Activated CD8-positive, alpha-beta memory T cell treated with anti-CD3 and anti-CD28 coated beads for 4 hours (primary cell): ENCODE measurements at places on chromosomes 12 and 14.
A peak's percentile ranks its signal among the peaks of the same experiment; 100 is the strongest.

- no peak for DNase-seq
These were observed 188.2 kb downstream of the CACNA1C start for GRCh38 chr12:2240984-2241383.

GRCh38 chr14:63543826-63544406 is 739 bp upstream of the PPP2R5E start:
- DNase-seq = no peak

GRCh38 chr12:89098441-89099112 is 253.7 kb downstream of the DUSP6 start:
- no peak for DNase-seq

DNA sequence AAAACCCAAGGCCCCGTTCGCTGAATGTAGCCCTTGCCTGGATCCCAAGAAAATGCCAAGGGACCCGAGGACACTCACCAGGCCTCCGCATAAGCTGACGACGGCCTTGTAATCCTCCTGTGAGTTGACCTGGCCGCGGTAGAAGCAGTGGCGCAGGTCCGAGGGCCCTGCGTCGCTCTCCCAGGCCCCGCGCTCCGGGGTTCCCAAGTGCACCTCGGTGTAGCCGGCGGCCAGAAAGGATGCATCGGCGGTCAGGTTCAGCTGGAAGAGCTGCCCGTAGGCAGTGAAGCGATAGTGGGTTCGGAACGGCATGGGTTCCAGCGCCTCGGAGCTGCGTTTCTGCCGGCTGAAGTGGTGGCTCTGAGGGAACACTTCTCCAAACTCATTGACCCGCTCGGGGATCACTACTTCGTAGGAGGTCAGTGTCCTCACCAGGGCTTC is 1.2 kb downstream of the ADAMTS20 start:
- no peak for DNase-seq

DNA sequence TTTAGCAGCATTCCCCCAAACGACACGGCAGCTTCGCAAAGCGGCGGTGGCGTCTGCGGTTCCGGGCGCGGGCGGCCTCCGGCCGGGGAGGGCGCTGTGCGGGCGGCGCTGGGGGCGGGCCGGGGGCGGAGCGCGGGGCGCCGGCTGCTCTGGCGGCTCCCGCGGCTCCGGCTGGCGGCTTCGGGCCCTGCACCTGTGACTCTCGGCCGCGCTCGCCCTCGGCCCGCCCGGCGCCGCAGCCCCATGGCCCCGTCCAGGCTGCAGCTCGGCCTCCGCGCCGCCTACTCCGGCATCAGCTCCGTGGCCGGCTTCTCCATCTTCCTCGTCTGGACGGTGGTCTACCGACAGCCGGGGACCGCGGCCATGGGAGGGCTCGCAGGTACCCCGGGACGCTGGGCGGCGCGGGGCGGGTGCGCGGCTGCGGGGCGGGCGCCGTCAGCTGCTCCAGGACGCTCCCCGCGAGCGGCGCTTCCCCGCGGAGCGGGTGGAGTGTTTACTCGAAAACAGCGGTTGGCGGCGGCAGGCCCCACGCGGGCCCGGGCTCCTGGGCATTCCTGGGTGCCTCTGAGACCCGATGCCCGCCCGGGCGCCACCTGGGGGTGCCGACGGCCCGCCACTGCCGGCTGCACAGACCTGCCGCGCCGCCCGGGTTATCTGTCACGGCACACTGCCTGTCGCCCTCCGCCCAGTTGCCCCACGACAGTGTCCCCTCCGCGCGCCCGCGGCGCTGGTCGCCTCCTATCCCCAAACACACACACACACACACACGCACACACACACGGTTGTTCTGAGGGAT is at the start of gene SLC48A1:
Gene SLC48A1 (plus strand): TSS at position 177 of the 796 bp plus-strand sequence. CDS start 67 bp downstream, at position 244.
- peak; percentile 29 for DNase-seq

DNA sequence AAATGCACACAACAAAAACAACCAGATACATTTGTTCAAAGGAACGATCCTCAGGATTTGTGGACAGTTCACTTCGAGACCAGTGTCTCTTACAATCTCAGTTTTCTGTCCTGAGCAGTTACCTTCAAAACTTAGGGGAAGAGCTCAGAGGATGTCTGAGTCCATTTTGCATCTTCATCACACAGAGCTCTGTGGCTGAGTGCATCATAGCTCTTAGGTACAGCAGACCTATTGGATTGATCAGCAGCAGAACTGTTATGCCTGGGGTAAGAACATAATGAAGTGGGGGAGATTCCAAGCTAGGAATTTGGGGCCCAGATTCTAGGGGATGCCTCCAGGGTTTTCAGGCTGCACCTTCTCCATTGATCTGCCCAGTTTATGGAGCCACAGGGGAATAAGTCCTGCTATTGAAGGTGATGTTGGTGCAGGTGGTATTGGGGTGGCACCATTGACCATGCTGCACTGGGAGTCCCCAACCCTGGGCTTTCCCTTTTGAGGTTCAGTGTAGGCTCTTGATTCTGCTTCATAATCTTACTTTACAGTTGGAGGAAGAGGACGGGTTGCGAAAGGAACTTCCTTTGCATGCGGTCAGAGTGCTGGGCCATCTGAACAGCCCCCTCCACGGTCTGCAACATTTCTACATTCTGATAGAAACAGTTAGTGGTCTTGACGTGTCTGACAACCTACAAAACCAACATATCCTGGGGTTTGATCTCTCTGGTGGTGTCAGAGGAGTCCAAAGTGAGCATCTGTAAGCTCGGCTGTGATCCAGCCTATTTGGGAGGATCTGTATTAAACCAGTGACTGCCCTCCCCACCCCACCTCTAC is 112.8 kb downstream of the CHST11 start:
- peak; percentile 31 for DNase-seq

DNA sequence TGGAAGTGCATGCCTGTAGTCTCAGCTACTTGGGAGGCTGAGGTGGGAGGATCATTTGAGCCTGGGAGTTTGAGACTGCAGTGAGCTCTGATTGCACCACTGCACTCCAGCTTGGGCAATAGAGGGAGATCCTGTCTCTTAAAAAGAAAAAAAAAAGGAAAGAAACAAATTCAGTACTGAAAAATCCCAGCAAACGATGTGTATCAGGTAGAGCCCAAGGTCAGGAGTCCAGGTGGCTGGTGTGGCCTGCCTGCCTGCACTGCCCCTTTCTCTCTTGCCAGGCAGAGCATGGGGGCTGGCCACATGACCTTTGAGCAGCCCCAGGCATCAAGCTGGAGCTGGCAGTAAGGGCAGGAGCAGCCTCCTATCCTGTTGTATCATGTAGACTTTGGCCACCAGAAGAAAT is 31.8 kb downstream of the ELK3 start:
- DNase-seq = no peak

DNA sequence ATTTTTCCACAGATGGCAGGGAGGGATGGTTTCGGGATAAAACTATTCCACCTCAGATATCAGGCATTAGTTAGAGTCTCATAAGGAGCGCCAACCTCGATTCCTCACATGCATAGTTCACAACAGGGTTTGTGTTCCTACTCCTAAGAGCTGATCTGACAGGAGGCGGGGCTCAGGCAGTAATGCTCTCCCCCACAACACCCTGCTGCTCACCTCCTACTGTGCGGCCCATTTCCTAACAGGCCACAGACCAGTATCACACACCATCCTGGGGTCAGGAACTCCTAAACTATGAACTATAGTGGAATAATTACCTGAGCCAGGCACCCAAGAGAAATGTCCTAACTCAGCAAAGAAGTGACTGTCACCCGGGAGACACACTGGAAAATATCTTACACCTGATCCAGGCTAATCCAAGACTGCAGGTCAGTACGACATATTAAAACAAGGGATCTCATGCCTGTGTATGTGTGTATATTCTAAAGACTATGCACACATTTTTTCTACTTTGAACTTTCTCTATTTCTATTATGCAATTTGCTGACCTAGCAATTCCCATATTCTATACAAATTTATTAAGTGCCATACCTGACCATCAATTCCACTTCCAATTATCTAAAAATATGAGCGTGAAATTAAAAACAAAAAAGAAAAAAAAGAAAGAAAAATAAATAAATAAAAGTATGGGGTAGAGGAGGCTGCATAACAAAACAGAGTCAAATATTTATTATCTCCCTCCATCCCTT is 4.7 kb downstream of the NAA25 start:
- no peak for DNase-seq

DNA sequence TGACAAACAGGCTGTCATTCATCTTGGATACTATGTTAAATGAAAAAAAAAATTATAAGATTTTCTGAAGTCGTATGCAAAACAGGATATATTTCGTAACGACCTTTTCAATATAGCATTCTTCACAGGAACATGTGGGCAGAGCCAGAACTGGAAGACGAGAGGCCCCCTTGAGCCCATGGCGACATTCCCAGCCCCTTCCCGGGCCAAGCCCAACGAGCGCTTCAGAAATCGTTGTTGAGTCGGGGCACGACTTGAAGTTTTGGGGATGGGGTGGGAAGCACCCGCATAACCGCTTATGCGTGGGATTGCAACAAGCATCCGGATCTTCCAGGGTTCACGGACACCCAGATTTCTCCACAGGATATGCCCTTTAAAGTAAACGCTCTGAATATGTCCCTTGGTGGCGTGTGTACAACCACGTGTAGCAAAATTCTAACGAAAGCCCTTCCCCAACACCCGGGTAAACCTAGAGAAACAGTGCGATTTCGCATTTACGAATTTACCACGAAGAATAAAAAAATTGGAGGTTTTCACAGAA is 736 bp downstream of the C14orf39 start:
- DNase-seq = no peak

DNA sequence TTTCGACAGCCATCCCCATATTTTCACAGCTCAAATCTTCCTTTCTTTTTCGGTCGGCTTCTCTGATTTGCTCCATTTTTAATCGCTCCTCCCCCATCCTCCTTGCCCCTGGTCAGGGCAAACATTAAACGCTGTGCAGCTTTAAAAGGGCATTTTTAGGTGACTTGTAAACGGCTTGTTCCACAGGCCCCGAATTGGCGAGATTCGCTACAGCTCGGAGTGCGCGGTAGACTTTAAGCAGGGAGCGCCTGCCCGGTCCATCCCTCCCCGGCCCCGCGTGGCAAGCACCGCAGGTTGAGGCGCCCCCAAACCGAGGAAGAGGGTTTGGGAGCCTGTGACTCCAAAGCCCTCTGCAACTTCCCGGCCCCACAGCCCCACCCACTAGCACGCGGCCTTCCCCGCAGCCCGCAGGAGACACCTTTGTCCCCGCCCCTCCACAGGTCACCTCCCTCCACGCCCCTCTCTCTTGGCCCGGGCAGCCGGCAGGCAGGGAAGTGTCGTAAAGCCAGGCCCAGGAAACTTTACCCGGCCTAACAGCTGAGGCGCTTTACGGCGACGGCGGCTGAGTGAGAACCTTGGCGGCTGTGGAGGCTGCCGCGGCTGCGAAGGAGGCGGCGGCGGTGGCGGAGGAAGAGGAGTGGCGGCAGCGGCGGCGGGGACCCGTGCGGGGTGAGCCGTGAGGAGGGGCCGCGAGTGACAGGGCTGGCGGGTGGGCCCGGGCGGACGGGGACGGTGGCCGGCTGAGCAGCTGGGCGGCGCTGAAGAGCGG is at the start of gene NAA30:
Gene NAA30 (plus strand): TSS at position 550 of the 769 bp plus-strand sequence. CDS start 372 bp downstream, outside the sequence.
- DNase-seq = peak; percentile 90

GRCh38 chr12:124481257-124481750 is 86.1 kb downstream of the NCOR2 start:
- DNase-seq = no peak

GRCh38 chr12:1445807-1446206 is 148.6 kb downstream of the FBXL14 start:
- no peak for DNase-seq

DNA sequence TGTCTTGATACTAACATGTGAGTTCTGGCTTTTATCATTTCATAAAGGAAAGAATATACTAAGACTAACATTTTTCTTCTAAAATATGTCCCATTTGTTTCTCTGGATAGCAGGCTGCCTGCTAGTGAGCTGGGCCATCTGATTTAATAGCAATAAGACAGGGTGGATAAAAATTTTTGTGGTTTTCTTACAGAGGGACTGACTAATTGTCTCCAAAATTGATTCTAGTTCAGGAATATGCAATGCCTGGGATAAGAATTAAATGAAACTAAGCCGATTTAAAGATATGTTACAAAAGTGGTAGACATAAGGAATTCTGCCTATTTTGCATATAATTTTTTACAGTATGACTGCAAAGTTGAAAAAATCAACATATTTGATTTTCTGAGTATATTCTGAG is 252.9 kb upstream of the NAV3 start:
- no peak for DNase-seq

- no peak for DNase-seq
These were observed 42.2 kb downstream of the PAH start for GRCh38 chr12:102874819-102875218.

- no peak for DNase-seq
These were observed 75.9 kb downstream of the AKAP6 start for GRCh38 chr14:32404784-32405573.

GRCh38 chr12:46214668-46215436 is 54.0 kb downstream of the SLC38A1 start:
- DNase-seq = peak; percentile 63

GRCh38 chr14:51328064-51328771 is 88.2 kb downstream of the TMX1 start:
- DNase-seq = peak; percentile 5

DNA sequence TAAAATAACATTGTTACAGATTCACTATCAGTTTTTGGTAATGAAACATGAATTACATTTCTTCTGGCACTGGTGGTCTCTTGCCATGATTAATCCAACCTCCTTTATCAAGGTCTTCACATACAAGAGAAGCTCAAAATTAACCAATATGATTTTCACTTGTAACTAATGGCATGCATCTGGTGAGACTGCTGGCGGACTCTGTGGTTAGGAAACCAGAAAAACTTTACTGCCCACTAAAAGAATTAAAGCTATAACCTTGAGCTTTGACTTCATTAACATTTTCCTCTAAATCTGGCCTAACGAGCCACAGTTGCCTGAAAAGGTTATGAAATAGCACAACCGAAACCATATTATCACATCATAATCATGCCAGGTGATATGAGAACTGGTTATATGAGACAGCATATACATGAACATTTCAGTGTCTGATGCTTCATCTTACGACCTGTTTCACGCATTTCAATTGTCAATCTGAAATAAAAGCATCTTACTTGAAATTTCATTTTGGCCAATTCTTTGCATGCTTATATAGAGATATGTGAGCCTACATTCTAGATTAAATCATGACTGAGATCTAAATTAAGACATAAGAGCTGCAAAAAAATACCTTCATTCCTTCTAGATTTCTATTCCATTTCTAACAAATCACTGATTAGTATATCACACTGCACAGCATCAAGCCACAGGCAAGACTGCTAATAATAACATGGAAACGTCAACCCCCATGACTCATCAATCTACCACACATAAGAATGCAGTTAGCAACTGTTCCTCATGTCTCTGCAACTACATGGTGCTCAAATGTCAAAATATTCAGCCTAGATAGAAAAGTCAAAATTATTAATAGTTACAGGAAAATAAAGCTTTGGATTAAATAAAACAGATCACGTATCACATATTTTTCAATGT is 89.3 kb downstream of the OSBPL8 start:
- DNase-seq = no peak

- DNase-seq = no peak
These were observed 34.1 kb upstream of the MMP17 start for GRCh38 chr12:131794061-131794460.
